ENCODE measurements at places on chromosomes 3 and 15.
A peak's percentile ranks its signal among the peaks of the same experiment; 100 is the strongest.

DNA sequence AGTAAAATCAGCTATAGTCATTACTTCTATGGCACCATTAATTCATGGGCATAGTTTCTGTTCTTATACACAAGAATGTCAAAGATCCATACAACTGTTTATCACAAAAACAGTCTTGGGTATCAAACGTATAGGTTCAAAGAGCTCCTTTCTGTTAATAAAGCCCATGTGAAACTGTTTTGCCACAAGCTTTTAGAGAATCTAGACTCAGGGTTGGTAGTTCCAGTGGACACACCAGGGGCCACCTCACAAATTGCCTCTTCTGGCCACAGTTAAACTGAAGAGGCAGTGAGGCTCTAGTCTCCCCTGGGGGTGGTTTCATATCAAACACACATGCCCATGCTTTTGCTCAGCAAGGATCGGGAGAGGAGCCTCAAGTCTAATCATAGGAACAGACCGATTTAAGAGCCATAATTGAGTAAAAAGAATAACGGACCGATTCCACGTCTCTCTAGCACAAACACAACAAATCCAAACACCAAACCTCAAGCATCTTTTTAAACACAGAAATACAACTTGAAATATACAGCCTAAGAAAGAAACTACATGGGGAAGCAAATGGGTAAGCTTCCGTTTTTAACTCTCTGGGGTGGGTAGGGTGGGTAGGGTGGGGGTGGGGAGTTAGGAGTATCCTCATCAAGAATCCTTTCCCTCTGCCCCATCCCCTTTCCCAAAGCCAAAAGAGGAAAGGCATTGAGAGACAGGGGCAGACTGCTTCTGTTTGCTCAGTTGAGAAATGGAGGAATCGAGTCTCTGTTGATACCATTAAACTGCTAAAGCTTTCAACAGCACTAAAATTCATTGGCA lies 443.3 kb downstream of the MAGI1 start:
- no peak for DNase-seq

- DNase-seq = no peak
Measured at GRCh38 chr15:94739639-94740038, 508.3 kb downstream of the MCTP2 start.

- no peak for DNase-seq
Measured at GRCh38 chr3:14862661-14863230, 44.0 kb downstream of the FGD5 start.

GRCh38 chr3:22284559-22284958 lies 533.5 kb upstream of the ZNF385D start:
- DNase-seq = no peak

GRCh38 chr3:172074586-172074985 lies 35.2 kb downstream of the FNDC3B start:
- no peak for DNase-seq

GRCh38 chr15:60373745-60374144 lies 24.0 kb downstream of the ANXA2 start:
- DNase-seq = no peak

GRCh38 chr3:97699889-97700288 lies 64.7 kb upstream of the ARL6 start:
- DNase-seq = no peak

- no peak for DNase-seq
Measured at GRCh38 chr15:38618242-38618955, 53.8 kb upstream of the RASGRP1 start.

DNA sequence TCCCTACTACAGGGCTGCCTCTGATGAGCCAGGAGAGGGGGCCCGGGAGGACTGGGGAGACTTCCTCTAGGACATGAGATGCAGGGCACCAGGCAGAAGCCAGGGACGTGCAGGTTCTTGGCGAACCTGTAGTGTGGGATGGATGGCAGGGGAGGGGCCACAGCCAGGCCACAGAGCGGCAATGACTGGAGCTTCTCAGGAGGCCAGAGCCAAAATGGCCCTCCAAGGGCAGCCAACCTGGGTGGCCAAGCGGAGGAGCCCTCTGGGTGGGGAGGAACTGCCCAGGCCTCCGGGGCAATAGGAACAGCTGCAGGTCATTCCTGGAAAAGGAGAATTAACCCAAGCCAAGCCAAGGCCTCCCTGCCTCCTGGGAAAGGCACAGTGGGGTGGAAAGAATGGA lies 224.5 kb downstream of the XXYLT1 start:
- DNase-seq = no peak

DNA sequence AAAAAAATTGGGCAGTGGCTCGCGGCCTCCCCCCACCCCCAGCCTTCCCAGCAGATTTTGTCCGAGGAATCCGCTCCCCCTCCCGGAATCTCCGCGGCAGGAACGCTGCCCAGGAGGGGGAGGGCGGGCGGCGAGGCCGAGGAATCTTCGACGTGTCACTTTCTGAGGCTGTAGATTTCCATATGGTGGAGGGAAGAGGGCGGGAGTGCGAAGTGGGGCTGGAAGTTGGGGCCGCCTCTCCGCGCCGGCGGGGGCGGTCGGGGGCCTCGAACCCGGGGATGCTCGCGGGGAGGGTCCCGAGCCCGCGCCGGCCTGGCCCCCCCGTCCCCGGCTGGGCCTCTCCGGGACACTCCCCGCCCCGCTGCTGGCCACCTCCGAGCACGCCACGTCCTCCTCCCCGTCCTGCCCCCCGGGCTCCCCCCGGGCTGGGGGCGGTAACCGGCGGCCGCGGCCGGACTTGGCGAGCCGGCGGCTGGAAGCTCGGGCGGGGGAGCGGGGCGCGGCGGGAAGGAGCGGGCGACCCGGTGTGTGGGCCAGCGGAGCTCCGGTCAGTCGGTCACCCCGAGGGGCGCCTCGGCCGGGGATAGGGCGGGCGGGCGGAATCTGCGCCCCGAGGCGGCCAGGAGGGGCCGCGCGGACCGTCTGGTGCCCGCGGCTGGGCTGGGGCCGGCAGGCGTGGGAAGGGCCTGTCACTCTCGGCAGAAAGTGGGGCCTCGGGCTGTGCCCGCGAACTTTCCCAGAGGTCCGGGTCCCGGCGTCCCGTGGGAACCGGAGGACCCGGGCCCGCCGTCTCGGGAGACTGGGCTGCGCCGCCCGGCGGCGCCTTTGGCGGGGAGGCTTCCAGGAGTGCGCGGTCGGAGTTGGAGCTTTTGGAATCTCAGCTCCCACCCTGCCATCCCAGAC lies 951 bp downstream of the FNDC3B start:
- DNase-seq = peak; percentile 86

GRCh38 chr15:89680282-89680873 lies 1.2 kb upstream of the PLIN1 start:
- DNase-seq = no peak

GRCh38 chr3:70849911-70850699 lies 537.7 kb upstream of the MDFIC2 start:
- DNase-seq = no peak

DNA sequence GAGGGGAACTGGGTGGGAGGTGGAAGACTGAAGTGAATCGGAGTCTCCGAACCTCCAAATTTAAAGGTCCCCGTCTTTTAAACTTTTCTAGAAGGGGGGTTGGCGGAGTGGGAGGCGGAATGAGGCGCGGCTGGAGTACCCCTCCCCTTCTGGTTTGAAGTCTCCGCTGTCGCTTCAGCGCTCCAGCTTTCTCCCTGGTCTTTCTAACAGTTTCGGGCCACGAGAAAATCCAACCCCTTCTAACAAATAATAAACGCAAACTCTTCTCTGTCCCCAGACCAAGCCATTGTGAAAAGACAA lies 2.5 kb upstream of the MECOM start:
- peak; percentile 49 for DNase-seq

GRCh38 chr3:110521019-110521418 lies 550.6 kb upstream of the NECTIN3 start:
- DNase-seq = no peak

GRCh38 chr3:162130582-162130981 lies 634.0 kb downstream of the OTOL1 start:
- no peak for DNase-seq

- DNase-seq = no peak
Measured at GRCh38 chr3:134427400-134428111, 53.3 kb upstream of the AMOTL2 start.

DNA sequence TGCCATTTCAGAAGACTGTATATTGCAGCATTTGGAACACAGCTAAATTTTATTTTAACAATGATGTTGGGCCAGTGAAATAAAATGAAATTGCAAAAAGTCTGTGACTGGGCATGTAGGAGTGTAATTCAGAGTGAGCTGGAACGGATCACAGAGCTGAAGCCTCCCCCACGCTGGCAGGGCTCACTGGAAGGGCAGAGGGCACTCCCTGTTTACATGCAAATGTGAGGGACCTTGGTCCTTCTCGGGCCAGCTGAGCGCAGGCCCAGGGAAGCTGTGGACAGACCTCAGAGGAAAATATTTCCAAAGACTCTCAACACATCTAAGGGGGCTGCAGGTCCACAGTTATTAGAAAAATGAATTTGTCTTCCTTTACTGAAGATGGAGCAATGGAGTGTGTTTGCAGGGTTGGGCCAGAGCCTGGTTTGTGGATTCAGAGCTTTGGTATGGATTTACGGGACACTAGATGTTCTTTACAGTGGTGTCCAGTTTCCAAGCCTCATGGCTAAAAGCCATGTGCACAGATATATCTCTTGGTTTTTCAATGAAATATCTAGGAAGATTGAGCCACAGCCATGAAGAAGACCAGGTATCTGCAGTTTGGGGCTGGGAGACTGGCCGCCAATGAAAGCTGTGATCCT lies 32.0 kb downstream of the TRPM1 start:
- no peak for DNase-seq

DNA sequence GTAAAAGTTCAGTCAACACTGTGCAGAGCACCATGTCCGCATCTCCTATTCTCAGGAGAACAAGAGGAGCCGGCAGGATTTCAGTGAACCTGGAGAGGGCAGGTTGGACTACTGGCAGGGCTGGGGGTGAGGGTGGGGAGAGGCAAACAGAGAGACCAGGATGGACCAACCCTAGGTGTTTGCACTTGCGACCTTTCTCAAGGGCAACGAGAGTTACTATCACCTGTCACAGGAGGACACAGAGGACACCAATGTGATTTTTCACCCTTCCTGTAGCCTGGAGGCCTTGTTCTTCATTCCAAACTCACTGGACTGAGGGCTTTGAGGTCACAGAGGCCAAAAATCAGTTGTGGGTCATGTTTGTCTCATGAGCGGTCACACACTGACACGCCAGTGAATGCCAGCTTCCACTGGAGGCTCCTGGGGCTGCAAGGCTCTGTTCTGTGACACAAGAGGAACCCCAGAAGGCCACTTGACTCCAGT lies 89.5 kb downstream of the CPN2 start:
- DNase-seq = peak; percentile 41

DNA sequence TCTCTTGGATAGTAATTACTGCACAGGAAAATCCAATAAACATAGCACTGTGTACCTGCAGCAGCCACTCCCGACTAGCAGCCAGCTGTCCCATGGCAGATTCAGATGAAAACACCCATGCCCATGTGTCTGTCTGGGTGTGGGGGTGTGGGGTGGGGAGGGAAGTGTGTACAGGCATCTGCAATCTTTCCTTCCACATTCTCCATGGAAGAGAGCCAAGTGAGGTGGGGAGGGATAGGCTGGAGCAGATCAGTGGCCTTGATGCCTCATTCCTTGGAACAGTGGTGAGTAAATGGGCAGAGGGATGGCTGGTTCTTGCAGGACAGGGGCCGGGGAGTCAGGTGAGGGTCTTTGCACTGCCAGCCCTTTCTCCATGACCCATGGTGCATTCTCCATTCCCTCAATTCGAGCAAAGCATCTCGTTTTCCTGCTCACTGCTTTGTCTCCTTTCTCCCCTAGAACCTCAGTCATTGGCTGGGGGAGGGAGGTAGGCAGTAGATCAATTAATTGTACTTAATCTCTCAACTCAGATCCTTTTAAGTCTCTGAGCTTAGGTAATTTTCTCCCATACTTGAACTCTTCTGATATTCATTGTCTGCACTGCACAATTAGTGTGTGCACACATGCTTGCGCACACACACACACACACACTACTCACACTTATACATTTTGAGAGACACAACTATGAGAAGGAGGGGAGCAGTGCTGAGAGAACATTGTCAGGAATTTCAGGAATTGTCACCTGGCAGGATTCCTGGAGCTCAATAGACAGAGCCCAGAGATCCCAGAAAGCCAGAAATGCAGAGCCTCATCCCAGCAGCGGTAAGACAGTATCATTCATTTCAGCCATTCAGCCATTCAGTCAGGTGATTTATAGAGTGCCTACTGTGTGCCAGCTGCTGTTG lies 31.9 kb downstream of the PDIA5 start:
- no peak for DNase-seq

DNA sequence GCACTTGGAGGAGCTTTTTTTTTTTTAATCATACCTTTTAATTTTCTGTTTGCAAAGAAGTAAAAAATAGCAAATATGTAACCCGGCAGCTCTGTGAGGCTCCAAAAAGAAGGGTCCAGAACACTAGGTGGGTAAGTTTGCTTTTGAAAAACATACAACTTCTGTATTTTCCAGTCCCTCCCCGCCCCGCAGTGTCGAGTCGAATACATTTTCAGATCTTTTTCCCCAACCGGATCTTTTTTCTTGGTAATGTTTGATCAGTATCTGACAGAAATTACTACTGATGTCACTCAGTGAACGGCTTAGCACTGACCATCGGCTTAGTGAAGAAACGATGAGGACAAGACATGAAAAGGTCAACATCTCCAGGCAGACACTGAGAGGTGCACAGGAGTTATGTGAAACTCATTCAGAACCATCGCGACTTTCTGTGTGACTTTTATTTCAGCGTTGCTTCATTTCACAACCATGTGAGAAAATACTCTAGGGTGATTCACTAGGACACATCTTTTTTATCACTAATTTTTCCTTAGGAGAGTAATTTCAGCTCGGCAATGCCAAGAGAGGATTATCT lies 11.0 kb downstream of the ISL2 start:
- no peak for DNase-seq

GRCh38 chr15:57647791-57648130 lies 56.1 kb downstream of the MYZAP start:
- DNase-seq = no peak

DNA sequence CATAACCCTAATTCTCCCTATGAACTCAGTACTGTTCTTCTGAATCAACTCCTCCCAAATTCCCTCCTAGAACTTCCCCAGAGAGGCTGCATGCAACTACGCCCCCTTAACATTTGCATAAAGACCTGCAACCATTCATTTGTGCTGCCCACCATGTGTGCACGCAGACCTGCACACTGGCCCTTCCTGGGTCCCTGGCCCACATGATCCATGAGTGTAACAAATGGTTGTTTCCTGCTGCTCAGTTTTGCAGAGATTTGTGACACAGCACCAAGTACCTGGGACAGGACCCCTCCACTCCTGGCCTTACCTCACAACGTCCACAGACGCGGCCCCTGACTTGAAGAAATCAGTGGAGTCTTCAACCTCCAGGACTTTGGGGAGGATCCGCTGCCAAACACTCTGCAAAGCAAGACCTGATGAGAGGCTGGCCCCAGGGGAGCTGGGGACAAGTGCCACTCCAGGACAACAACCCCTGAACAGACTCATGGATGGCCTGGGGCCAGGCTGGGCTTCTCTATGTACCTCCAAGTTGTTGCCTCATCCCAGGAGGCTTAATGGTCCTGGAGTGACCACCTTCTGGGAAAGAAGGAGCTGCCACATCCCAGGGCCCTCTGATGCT lies 33.8 kb downstream of the ALDH1L1 start:
- peak; percentile 32 for DNase-seq

- DNase-seq = no peak
Measured at GRCh38 chr3:181264486-181264885, 274.9 kb upstream of the DNAJC19 start.

Measured in ecto neural progenitor cell (in vitro differentiated cells).